ENCODE measurements at places on chromosomes 5 and 9.

DNA sequence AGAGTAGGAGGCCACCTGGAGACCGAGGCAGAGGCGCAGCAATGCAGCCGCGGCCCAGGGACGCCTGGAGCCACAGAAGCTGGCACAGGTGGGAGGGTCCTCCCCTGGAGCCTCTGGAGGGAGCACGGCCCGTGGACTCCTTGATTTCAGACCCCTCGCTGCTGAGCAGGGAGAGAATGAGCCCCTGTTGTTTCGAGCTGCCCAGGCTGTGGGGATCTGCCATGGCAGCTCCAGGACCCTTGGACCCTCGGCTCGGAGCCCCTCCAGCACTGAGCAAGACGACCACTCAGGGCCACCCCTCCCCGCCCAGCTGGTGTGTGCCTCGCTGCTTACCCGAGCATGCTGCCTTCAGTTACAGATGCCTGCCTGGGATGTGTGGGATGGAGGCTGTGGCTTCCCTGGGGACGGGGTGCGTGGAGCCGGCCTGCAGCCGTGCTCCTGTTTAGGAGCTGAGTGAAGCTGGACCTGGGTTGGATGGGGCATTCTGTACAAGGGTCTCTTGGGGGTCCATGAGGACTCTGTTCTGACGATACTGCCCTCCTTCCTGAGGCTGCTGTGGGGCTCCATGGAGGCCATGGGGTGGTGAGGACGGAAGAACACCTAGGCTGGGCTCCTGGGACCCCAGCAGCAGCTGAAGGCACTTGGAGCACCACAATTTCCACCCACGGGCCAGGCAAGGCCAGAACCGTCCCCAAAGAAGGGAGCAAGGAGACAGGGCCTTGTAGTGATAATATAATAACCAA lies 115.1 kb upstream of the LPCAT1 start:
- DNase-seq = no peak

DNA sequence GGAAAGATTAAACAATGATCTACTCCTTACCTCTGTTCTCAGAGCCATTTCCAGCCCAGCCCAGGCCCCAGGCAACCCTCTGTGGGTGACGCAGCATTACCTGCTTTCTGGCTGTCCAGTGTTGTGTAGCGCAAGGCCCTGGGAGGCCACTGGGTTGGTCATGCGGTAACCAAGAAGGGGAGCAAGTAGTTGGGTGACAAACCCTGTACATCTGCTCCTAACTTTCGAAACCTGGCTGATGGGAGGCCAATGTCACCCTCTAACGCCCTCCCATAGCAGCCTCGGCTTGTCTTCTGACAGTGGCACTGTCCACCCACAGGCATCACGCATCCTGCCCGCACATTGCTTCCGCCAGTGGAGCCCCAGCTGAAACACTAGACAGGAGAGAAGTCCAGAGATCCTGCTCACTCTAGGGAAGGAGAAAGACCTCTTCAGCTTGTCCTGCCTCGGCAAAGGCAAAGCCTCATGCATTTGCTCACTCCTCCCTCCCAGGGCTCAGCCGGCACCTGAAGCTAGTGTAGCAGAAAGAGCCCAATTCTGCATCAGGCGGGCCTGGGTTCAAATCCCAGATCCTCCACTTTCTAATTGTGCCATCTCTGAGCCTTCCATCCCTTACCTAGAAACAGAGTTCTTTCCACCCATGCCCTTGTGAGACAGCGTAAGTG lies 94.6 kb downstream of the ADAMTS2 start:
- DNase-seq = no peak

DNA sequence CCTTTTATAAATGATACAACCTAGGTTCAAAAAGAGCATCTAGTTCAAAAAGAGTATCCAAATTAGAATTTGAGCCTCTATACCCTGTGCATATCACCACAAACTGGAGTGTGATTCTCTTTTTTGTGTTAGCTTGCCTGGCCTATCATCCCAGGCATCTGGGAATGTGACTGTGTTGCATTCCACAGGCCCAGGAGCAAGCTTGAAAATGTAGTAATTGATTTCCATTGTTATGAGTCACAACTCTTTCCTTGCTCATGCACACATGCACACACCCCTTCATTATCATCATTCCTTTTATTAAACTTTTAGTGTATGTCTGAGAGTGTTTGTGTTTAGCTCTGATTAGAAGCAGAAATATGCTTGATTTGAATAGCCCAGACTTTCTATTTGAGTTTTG lies 75.2 kb downstream of the FCHO2 start:
- DNase-seq = no peak

DNA sequence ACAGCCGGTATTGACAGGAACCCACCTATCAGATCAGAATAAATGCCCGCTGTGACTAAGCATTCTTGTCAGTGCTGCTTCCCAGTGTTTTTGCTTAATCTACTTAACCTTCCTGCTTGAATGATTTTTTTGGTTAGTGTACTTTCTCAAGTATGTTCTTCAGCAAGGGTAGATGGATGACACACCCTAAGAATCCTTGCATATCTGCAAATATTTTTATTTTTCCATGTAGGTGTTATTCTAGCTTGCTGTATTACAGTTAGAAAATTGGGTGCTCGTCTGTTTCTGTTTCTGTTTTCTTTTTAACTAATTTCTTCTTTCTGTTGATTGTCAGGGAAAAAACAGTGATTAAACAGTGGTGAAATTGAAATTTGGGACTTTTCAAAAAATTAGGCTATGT lies 64.5 kb downstream of the SEC61B start:
- DNase-seq = no peak

GRCh38 chr5:42779083-42779482 lies 22.5 kb downstream of the CCDC152 start:
- no peak for DNase-seq

GRCh38 chr5:177475563-177476427 lies 2.4 kb upstream of the DBN1 start:
- no peak for DNase-seq

- DNase-seq = no peak
These were observed 13.6 kb upstream of the PHF19 start for GRCh38 chr9:120890320-120891244.

DNA sequence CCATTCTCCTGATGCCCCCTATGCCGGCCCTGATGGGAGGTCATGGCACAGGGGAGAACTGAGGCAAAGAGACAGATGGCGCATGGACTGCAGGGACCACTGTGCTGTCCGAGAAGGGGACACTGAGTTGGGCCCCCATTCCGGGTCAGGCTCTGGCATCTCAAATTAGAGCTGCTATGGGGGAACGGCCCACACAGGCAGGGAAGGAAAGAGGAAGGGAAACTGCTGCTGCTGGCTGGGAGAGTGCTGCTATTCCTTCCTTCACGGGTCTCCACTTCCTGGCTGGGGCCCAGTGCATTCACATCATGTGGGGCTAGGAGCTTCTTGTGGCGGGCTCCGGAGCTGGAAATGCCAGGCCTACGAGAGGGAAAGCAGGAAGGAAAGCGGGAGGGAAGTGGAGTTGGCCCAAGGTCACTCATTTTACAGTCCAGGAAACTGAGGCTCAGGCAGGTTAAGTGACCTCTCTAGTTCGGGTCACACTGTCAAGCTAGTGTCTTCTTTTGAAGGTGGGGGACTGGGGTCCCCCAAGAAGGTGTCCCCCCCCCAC lies 1.3 kb upstream of the CARD19 start:
- DNase-seq = no peak

GRCh38 chr9:77507212-77507961 lies 140.7 kb downstream of the GNA14 start:
- DNase-seq = no peak
